Brain (organoid and tissue), 16 donors: ENCODE measurements at places on chromosomes 11 and 22. TPM values are rescaled to one million over a fixed set of nuclear protein-coding genes. Genes with fewer than 3 reads are reported as not detected.

Gene TRIM51
- not detected for polyA plus RNA-seq

DNA sequence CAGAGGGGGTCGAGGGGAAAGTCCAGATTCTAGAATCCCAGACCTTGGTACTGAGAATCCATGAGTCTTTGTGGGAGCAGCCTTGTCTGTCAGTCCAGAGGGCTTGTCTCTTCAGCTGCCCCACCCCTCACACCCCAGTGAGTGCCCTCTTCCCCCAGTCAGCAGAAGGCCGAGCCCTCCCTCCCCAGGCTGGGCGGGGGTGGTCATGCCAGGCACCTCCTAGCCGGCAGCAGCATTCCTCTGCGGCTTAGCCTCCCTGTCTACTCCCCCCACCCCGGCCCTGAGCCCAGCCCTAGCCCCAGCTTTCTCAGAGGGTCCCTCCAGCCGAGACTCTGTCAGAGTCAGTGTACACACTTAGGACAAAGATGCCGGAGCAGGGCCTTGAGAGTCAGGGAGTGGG is 4.6 kb downstream of the SOX10 start:
- no peak for DNase-seq

DNA sequence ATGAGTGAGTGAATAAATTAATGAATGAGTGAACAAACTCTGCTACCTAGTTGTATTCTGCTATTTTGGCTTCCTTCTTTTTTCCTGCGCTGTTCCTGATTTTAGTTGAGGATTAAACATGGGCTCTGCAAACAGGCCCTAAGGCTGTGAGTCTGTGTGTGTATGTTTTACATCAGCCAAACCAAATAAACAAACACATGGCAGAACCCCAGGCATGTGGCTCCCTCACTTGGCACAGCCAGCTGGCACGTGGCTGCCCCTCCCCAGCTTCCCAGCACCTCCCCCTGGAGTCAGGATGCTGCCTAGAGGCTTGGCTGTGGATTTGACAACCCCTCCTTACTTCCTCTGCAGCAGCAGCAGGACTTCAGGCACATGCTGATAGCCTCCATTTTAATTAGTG is 593.2 kb downstream of the INSC start:
- peak; percentile 93 for DNase-seq

DNA sequence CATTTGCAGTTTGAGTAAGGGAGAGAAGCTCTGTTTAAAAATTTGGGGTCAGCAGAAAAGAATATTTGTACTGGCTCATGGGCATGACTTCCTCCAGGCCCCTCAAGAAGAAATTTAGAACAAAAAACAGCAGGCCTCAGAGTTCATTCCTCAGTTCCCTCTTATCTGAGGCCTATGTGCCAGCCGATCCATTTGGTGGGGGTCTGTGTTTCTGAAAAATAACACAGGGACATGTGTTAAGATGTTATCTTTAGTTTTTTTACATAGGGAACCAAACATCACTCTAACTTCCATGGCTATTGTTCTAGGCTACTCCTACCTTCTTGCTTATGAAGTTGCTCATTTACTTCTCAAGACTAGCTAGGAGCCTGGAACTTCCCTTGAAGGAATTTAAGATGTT is 16.2 kb upstream of the HSD17B12 start:
- DNase-seq: no peak

GRCh38 chr11:116777056-116777455 is 4.3 kb upstream of the BUD13 start:
- no peak for DNase-seq

- peak; percentile 97 for DNase-seq
Observed at GRCh38 chr11:7570938-7571521, 57.2 kb downstream of the PPFIBP2 start.

Gene PRRG4
- polyA plus RNA-seq: 0.90 TPM

GRCh38 chr11:45270946-45271716 is 15.0 kb downstream of the SYT13 start:
- DNase-seq: no peak

GRCh38 chr11:126948563-126948962 is 52.0 kb downstream of the KIRREL3 start:
- DNase-seq: no peak

Gene LRRC32
- 25.9 TPM for polyA plus RNA-seq

Gene AMPD3
- 10.8 TPM for polyA plus RNA-seq

DNA sequence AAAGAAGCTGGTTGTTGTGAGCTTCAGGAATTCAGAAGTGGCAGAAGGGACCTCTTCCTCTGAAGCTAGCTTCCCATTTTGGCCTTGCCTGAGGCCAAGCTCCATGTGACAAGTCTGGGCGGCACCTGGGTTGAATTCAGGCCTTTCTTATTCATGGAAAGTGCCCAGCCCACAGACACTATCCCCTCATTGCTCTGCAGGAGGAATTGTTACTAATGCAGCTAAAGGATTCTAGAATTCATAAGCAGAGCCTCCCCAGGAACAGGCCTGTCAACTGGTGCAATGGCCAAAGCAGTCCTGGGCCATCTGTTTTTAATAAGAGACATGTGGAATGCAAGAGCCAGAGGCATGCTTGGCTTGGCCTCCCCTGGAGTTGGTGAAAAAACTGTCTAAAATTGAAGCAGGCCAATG is 71.4 kb downstream of the SLC1A2 start:
- DNase-seq: peak; percentile 30

GRCh38 chr11:8758619-8759169 is 76.1 kb downstream of the RPL27A start:
- DNase-seq: no peak

GRCh38 chr22:41380993-41381328 is 781 bp upstream of the TEF start:
- DNase-seq: no peak

DNA sequence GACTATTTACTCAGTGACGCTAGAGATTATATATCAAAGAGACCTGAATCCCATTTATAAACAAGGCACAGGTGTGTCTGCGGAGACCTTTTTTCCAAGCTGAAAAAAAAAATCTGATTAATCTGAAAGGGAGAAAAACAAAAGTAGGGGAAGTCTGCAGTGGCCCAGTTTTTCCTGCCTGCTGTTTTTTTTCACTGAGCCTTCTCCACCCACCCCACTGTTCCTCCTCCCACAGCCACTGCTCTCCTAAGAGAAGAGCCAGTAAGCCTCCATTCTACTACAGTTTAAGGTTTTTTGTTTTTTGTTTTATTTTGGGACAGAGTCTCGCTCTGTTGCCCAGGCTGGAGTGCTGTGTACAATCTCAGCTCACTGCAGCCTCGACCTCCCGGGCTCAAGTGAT is 18.4 kb downstream of the ARFGAP2 start:
- DNase-seq: no peak

GRCh38 chr11:117356126-117356890 is 28.7 kb downstream of the CEP164 start:
- DNase-seq: no peak

DNA sequence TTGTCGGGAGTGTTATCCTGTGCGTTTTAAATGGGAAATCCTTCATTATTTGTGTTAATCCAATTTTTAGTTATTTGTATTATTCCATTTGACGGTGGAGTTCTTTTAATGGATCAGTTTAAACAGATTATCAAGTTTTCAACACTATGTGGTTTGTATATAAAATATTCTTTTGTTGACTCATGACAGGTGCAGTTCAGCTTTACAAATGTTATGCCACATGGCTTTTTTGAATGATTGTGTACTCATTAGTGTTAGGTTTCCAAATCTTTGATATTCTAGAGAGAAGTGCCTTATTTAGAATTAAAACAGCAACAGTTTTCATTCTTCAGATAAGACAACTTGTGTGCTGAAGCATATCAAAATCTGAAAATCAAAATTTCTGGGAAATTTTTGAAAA is 2.4 kb downstream of the JAM3 start:
- no peak for DNase-seq

Gene SCARF2
- polyA plus RNA-seq: 1.9 TPM

Gene ZNF215
- polyA plus RNA-seq: not detected

- peak; percentile 69 for DNase-seq
Observed at GRCh38 chr11:127454856-127455255, 454.3 kb upstream of the KIRREL3 start.

GRCh38 chr11:4891996-4892640 is 10.4 kb downstream of the OR51T1 start:
- DNase-seq: no peak

- DNase-seq: no peak
Observed at GRCh38 chr22:27726686-27727449, 74.7 kb downstream of the MN1 start.

DNA sequence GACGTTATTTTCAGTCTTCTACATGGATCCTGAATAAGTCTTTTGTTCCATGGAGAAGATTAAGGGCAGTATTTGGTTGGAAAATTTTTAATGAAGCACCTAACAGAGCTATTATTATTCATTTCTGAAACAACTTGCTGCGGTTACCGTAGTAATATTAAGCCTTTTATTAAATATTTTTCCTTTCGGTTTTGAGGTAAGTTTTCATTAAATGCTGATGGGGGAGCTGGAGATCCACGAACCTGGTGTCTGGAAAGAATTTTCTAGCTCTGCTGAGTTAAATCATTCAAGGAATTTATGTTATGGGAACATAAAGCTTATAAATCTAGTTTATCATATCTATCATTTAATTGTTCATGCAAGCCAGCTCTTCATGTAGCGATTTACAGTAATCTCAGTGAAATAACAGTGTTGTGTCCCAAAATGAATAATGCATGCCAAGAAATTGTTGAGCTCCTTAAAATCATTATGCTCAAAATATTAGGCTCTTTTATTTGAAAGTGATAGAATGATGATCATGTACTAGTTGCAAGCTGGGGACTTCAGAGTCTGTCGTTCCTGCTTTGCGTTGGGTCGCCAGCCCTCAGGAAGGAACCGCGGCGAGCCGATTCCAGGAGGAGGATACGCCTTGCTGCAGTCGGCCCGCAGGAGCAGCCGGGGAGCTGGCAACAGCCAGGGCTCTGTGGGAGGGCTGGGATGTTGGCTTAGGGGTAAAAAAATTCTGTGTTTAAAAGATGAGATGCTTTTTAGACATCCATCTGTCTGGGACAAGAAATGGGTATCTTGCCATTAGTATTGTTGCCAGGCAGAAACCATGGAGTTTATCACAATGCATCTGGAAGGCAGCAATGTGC is 83.1 kb downstream of the TBC1D22A start:
- peak; percentile 87 for DNase-seq

GRCh38 chr11:9990221-9990973 is 303.6 kb downstream of the SBF2 start:
- DNase-seq: no peak

- no peak for DNase-seq
Observed at GRCh38 chr11:45057938-45058646, 88.3 kb upstream of the PRDM11 start.

DNA sequence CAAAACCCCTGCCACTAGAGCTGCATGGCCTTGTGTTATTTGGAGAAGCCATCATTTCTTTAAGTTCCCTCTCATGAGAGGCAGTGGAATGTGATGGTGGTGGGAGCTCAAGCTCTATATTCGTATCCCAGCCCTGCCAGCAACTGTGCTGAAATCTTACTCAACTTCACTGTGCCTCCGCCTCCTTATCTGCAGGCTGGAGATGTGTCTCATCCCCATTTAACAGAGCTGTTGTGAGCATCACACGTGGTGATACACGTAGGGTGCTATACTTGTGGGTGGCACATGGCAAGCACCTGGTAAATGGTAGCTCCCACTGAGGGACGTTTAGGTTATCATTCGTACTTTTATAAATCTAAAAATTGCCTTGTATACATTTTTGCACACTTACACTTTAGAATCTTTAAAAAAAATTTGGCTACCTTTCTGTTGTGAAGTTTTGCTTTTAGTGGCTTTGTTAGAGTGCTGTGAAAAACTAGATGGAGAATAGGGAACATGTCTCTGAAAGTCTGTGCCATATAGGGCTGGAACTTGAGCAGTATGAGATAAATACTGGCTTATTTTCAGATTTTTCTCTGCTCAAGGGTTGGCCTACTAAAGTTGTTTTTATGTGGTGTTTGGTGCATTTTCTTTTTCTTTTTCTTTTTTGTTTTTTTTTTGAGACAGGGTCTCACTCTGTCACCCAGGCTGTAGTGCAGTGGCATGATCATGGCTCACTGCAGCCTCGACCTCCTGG is 23.2 kb downstream of the TNRC6B start:
- no peak for DNase-seq

Gene SCO2
- polyA plus RNA-seq: 0.80 TPM

- DNase-seq: no peak
Observed at GRCh38 chr11:83299681-83300080, 13.5 kb upstream of the CCDC90B start.

Gene SMC1B
- 0.49 TPM for polyA plus RNA-seq

- DNase-seq: peak; percentile 15
Observed at GRCh38 chr11:67022961-67023956, at the start of gene SYT12. TSS of gene SYT12 (plus strand) at chr11:67023134. CDS start at chr11:67030145, 7,011 bp downstream.

GRCh38 chr11:59678118-59678812 is 9.4 kb upstream of the PATL1 start:
- no peak for DNase-seq

GRCh38 chr11:84719935-84720577 is 907.1 kb downstream of the DLG2 start:
- DNase-seq: peak; percentile 44

DNA sequence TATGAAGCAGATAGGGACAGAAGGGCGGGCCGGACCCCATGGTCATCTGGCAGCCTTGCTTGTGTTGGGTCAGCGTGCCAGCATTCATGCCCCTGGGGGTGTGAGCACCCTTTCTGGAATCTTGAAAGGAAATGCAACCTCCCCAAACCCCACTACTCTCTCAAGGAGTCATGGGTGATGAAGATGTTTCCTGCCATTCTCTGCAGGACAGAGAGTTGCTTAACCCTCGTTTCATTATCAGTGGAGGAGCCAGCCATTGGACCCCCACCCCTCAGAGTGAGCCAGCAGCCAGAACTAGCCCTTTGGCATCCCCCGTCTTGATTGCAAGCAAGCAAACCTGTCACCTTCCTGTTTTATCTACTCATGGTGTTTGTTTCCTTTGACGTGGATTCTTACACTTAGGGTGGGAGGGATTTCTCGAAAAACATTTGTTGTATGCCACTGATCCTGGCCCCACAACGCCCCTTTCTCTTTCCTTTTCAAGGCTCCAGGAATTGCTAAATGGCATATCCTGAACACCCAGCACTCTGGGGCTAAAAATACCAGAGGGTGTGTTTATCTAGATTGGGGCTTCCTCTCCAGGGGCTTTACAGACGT is 258.3 kb downstream of the ETS1 start:
- no peak for DNase-seq

Gene PKP3
- polyA plus RNA-seq: 0.32 TPM

GRCh38 chr11:863023-863909 is 20.6 kb downstream of the TSPAN4 start:
- DNase-seq: no peak

DNA sequence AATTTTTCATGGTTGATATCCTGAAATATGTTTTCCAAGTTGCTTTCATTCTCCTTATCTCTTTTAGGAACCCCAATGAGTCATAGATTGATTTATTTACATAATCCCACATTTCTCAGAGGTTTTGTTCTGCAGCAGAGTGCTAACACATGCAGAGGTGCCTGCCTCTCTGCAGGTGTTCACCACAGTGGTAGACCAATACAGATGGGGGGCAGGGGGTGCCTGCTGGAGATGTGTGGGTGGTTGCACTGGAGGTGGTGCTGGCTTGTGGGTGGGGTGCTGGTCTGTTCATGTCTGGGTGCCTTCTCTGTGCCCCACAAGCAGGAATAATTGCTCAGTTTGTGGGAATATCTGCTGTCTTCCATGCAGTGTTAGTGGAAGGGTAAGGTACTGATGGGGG is 131.1 kb downstream of the JRKL start:
- DNase-seq: no peak
